ENCODE measurements at places on chromosomes 4 and X. TPM values are rescaled to one million over a fixed set of nuclear protein-coding genes. Genes with fewer than 3 reads are reported as not detected.

DNA sequence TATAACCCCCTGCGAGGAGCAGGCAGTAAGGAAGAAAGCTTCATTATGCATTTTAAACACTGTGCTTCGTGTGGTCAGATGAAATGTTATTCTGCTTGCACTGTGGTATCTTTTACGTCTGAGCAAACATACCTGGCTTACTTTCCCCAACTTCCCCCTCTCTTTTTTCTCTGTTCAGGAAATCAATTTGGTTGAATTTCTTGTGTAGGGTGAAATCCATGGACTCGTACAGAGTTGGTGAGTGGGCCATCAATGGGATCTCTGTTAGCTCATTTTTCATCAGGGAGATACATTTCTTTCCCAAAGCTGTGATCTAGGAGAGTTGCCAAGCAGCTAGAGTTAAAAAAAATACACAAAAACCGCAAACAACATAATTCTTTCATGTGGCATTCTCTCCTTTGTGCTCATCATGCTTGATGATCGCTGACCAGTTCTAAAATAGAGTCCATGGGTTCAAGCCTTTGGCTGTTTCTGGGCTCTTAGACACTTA lies 98.5 kb downstream of the FRAS1 start:
- no peak overlapping the region for H3K4me3 ChIP-seq
- H3K27ac ChIP-seq: no peak overlapping the region
- no peaks in the 10 kb centered on the region for H3K4me1 ChIP-seq
- no peak for DNase-seq

GRCh38 chr4:7704625-7705024 lies 235.0 kb downstream of the AFAP1 start:
- H3K4me1 ChIP-seq: no peaks in the 10 kb centered on the region
- H3K4me3 ChIP-seq: no peak overlapping the region
- H3K27me3 ChIP-seq: peaks cover 2% of the 10 kb centered on the region
- H3K27ac ChIP-seq: no peak overlapping the region
- no peaks in the 10 kb centered on the region for H3K36me3 ChIP-seq
- DNase-seq: no peak

- no peaks in the 10 kb centered on the region for H3K36me3 ChIP-seq
- no peak overlapping the region for H3K27ac ChIP-seq
- DNase-seq: no peak
- no peaks in the 10 kb centered on the region for H3K4me1 ChIP-seq
- H3K4me3 ChIP-seq: no peak overlapping the region
These were observed 15.2 kb upstream of the CXCL2 start for GRCh38 chr4:74114234-74114633.

DNA sequence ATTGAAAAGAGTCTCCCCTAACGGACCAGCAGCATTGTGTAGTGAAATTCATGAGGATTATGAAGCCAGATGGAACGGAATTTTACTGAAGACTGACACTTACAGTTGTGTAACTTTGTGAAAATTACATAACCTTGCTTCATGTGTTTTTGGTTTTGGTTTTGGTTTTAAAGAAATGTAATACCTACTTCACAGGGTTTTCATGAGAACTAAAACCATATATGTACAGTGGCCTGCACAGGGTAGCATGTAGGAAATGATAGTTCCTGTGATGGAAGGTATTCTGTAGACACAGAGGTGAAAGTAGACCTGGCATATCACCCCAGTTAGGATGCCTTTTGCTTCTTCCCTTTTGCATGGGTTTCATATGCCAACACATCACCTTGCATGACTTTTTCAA lies 247.0 kb downstream of the BANK1 start:
- H3K36me3 ChIP-seq: no peaks in the 10 kb centered on the region
- no peaks in the 10 kb centered on the region for H3K27me3 ChIP-seq

DNA sequence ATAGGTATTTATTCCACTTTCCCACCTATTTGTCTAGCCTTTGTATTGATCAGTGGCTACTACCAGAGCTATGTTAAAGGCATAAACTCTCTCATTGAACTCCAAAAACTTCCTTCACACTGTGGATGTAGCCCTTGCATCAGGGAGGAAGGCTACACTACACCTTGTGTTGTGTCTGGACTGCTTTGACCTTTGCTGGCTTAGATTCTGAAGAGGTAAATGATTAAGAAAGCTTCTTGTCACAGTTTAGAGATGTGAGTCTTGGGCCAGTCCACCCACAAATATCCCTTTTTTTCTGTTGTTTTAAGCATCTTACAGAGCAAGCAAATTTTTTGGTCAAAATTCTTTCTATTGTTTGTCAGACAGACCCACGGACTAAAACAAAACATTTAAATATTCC lies 1.9 kb downstream of the ENPEP start:
- peaks cover 22% of the 10 kb centered on the region for H3K27me3 ChIP-seq
- DNase-seq: no peak
- H3K27ac ChIP-seq: no peak overlapping the region
- H3K4me1 ChIP-seq: no peaks in the 10 kb centered on the region
- no peak overlapping the region for H3K4me3 ChIP-seq

DNA sequence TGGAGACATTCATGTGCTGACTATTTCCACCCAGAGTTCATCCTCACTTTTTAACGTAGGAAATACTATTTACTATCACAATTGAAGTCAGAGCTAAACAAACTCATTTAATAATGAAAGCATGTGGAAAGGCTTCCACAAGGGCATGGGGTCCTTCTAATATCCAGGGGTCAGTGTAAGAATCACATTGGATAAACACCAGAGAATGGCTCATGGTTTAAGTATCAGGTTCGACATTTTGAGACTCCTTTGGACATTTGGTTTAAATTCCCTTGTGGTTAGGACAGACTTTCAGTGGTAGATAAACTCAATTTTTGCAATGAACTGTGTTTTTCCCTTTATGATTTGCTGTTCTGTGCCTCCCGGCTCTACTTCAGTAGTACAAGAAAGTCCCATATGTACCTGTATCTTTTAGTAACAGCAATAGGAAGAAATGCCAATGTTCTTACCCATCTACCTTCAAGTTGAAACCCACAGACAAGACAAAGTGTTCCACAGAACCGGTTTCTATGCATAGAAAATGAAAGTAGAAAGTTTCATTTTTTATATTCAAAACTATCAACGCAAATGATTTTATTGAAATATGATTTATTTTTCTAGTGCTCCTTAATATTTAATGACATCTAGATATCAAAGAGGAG lies 589.0 kb upstream of the FAM241A start:
- no peaks in the 10 kb centered on the region for H3K36me3 ChIP-seq
- H3K4me1 ChIP-seq: no peaks in the 10 kb centered on the region
- no peak overlapping the region for H3K4me3 ChIP-seq
- H3K27me3 ChIP-seq: no peaks in the 10 kb centered on the region
- H3K27ac ChIP-seq: no peak overlapping the region

- peaks cover 16% of the 10 kb centered on the region for H3K27me3 ChIP-seq
- no peak overlapping the region for H3K4me3 ChIP-seq
- DNase-seq: no peak
- H3K27ac ChIP-seq: no peak overlapping the region
- peaks cover 23% of the 10 kb centered on the region for H3K4me1 ChIP-seq
These were observed 4.5 kb downstream of the CFAP299 start for GRCh38 chr4:80340036-80340435.

- H3K36me3 ChIP-seq: no peaks in the 10 kb centered on the region
- no peaks in the 10 kb centered on the region for H3K4me1 ChIP-seq
- no peaks in the 10 kb centered on the region for H3K27me3 ChIP-seq
These were observed 931.6 kb downstream of the RAPGEF2 start for GRCh38 chr4:160034501-160034900.

- H3K4me3 ChIP-seq: peak overlapping the region; percentile 83
- H3K27me3 ChIP-seq: peaks cover 22% of the 10 kb centered on the region
- no peaks in the 10 kb centered on the region for H3K36me3 ChIP-seq
- no peak overlapping the region for H3K27ac ChIP-seq
- peaks cover 13% of the 10 kb centered on the region for H3K4me1 ChIP-seq
These were observed 893 bp upstream of the SEPTIN11 start for GRCh38 chr4:76948443-76949275.

DNA sequence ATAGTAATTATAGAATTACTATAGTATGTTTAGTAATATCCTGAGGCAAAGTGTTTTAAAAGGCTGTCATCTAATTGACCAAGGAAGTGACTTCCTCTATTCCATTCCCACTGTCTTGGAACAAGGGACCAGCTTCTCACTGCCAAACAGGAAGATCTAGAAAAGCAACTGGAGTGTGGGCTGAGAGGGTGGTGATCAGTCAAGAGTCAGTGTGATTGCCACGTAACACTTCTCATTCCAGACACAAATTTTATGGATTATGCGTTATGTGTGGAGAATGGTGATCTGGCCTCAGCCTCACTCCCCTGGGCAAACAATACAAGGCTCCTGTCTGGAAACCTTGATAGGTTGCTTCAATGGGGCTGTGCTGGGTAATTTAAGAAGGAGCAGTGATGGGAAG lies 60.0 kb downstream of the RRAGB start:
- DNase-seq: no peak
- H3K27ac ChIP-seq: no peak overlapping the region
- H3K27me3 ChIP-seq: no peaks in the 10 kb centered on the region
- peaks cover 4% of the 10 kb centered on the region for H3K4me1 ChIP-seq

- DNase-seq: no peak
- no peaks in the 10 kb centered on the region for H3K27me3 ChIP-seq
- no peak overlapping the region for H3K4me3 ChIP-seq
- no peaks in the 10 kb centered on the region for H3K4me1 ChIP-seq
- peaks cover 3% of the 10 kb centered on the region for H3K36me3 ChIP-seq
These were observed 57.5 kb downstream of the ACOX3 start for GRCh38 chr4:8383016-8383415.

- H3K4me1 ChIP-seq: no peaks in the 10 kb centered on the region
- peaks cover 22% of the 10 kb centered on the region for H3K27me3 ChIP-seq
- no peak for DNase-seq
These were observed 27.9 kb upstream of the LCORL start for GRCh38 chr4:18049446-18049845.

DNA sequence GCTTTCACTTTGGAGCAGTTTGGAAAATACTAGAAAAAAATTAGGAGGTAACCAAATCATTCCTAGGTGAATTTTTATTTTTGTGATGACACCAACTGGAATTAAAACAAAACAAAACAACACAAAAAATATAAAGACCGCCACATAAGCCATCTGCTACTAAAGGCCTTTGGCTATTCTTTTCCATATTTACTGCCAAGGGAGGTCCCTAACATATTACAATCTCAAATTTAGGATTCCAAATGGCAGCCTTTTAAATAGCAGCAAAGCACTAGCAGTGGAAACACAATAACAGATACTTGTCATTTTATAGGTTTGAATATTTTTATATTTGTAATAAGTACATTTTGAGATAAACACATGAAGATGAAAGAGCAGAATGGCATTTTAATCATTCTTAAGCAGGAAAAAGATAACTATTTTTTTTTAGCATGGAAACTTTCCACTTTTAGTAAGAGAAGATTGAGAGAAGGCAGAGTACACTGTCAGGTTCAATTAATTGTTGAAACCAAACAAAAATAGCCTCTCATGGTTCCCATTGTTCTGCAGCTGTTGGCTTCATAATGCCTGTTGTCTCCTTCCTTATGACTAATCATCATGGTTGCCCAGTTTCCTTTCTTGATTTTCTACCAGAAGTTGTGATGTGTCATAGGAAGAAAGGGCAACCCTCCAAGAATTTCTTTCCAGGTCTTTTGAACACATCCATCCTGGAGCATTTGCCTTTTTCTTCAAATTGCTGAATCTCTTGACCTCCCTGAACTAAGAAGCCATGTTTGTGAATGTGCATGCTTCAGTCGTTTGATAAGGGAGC lies 219.0 kb upstream of the EMCN start:
- no peak for DNase-seq
- H3K27me3 ChIP-seq: peaks cover 2% of the 10 kb centered on the region
- no peak overlapping the region for H3K4me3 ChIP-seq
- H3K27ac ChIP-seq: no peak overlapping the region
- H3K36me3 ChIP-seq: no peaks in the 10 kb centered on the region
- no peaks in the 10 kb centered on the region for H3K4me1 ChIP-seq

GRCh38 chr4:40283968-40284367 lies 51.2 kb upstream of the CHRNA9 start:
- peak; percentile 89 for DNase-seq
- H3K36me3 ChIP-seq: peaks cover 17% of the 10 kb centered on the region
- H3K27me3 ChIP-seq: no peaks in the 10 kb centered on the region
- H3K4me3 ChIP-seq: peak overlapping the region; percentile 38
- peak overlapping the region; percentile 96 for H3K27ac ChIP-seq
- peaks cover 60% of the 10 kb centered on the region for H3K4me1 ChIP-seq

DNA sequence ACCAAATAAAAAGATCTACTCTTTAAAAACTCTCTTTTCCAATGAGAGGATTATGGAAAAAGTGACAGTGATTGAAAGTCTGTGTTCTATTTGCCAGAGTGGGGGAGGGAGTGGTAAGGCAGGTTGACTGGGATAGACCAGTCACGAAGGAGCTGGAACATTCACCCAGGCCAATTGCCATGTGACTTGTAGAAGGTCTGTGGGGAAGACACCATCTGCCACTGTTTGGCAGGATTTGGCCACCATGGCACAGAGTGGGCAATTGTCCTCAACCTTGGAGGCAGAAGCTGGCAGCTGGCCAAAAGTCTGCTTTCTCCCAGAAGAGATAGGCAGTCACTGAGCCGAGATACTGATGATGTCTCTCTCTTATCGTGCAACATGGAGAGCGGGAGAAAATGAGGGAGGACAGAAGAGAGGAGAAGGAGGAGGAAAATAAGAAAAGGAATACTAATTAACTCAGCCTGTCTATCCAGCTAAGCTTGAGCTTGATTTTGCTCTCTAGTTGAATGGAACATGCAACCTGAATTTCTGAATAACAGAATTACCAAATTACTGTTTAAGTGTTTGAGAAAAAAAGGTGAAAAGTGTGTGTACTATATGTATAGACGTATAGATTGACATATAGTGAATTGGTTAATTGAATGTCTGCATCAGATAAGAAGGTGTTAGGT lies 267.1 kb downstream of the ARHGAP24 start:
- H3K36me3 ChIP-seq: no peaks in the 10 kb centered on the region
- no peak overlapping the region for H3K4me3 ChIP-seq
- no peaks in the 10 kb centered on the region for H3K27me3 ChIP-seq

DNA sequence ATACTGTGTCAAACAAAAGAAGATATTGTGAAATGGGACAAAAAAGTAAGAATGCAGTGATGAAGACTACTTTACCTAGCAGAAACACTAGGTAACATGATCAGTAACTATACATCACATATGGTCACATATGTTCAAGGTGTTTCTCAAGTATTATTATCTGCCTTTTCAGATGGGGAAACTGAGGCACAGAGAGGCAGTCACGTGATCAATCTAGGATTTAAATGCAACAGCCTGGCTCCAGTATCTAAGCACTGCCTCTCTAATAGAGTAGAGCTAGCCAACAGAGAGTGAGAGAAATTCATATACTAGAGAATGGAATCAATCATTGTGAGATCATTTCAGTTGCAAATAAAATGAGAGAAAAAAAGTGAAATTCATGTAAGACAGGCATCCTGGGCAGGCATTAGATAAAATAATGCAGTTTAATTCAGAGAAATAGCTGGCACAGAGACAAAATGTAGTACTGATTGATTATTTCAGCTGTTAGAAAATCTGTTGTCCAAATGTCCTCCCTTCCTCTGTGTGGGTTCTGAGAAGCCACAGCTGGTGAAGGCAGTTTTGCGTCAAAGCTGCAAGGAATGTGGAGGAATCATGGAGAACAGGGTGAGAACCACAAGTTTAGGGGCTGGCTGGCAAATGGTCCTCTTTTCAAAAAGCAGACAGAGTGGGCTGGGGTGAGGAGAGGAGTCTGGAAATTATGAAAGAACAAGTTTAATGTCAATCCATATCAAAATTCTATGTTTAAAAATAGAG lies 26.0 kb downstream of the SMIM43 start:
- no peaks in the 10 kb centered on the region for H3K36me3 ChIP-seq
- peaks cover 8% of the 10 kb centered on the region for H3K27me3 ChIP-seq
- no peak overlapping the region for H3K27ac ChIP-seq
- no peak overlapping the region for H3K4me3 ChIP-seq
- H3K4me1 ChIP-seq: no peaks in the 10 kb centered on the region

Gene RAI2
- 0.39 TPM for total RNA-seq

Gene IBSP
- not detected for total RNA-seq

Gene CENPVL2
- not detected for total RNA-seq

Gene TLR3
- total RNA-seq: not detected

Gene GLOD5
- total RNA-seq: not detected

Gene FAM47C
- total RNA-seq: not detected

Gene ZFX
- 34.0 TPM for total RNA-seq

Gene PNMA3
- total RNA-seq: 0.54 TPM

Gene CT45A3
- total RNA-seq: not detected

Gene CDKL2
- total RNA-seq: 0.91 TPM
